ENCODE measurements at places on chromosomes 7 and 10. TPM values are rescaled to one million over a fixed set of nuclear protein-coding genes. Genes with fewer than 3 reads are reported as not detected.

GRCh38 chr10:1366811-1367425, 310.7 kb downstream of the WDR37 start:
- no peak for DNase-seq

Gene CFAP46
- total RNA-seq = 0.14 TPM

Gene MYO3A
- 0.29 TPM for total RNA-seq

DNA sequence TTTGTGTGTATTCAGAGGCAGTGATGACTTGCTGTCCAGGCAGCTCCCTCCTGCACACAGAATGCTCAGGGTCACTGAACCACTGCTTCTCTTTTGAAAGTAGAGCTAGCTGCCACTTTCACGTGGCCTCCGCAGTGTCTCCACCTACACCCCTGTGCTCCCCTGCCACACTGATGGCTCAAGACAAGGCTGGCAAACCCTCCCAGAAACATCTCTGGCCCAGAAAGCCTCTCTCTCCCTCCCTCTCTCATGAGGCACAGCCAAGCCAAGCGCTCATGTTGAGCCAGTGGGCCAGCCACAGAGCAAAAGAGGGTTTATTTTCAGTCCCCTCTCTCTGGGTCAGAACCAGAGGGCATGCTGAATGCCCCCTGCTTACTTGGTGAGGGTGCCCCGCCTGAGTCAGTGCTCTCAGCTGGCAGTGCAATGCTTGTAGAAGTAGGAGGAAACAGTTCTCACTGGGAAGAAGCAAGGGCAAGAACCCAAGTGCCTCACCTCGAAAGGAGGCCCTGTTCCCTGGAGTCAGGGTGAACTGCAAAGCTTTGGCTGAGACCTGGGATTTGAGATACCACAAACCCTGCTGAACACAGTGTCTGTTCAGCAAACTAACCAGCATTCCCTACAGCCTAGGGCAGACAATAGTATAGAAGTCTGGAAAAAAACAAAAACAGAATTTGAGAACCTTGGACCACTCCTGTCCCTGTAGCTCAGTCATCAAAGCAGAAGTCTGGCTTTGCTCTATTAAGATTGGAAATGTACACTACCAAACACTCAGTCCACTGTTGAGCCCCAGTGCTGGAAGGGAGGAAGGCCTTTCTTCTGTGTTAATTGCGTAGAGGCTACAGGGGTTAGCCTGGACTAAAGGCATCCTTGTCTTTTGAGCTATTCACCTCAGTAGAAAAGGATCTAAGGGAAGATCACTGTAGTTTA, 15.8 kb downstream of the SCD start:
- DNase-seq = no peak

Gene PCLO
- 0.62 TPM for total RNA-seq

DNA sequence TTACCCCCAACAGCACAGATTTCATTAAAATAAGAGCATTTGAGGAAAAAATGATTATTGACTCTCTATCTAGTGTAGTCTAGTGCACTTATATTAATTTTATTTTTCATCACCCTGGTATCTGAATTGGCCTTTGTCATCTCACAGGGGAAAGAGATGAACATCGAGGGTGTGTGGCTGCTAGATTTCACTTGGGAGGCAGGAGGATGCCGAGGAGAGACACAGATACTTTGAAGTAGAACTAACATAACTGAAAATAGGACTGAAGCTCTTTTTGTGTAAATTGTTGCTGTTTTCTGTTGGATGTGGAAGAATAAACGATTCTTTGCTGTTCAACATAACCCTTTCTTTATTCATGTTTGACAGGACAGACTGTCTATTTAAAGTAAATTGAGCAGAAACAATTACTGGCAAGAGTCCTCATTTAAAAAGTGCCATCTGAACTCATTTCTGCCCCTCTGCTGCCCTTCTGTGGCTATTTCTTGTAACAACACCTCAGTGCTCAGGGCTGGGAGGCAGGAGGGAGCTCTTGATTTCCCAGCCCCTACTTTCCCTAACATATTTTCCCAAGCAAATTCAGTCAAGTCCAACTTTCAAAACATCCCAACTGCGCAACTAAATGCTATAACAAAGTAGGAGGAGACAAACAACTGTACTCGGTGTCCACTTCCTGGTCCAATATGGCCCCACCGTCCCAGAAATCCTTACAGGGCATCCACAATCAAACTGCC, 15.6 kb downstream of the LYZL1 start:
- no peak for DNase-seq

- DNase-seq = no peak
These were observed 204.3 kb downstream of the DGKI start for GRCh38 chr7:137642472-137642871.

- DNase-seq = no peak
These were observed 46.8 kb downstream of the DPYSL4 start for GRCh38 chr10:132233501-132234085.

All from posterior vena cava (tissue), 2 donors.